ENCODE measurements at places on chromosomes 5 and 9.

GRCh38 chr9:118058227-118058626 is 354.0 kb downstream of the TLR4 start:
- DNase-seq = no peak
- H3K4me1 ChIP-seq = no peaks in the 10 kb centered on the region
- no peaks in the 10 kb centered on the region for H3K36me3 ChIP-seq
- no peak overlapping the region for H3K4me3 ChIP-seq
- H3K27me3 ChIP-seq = no peaks in the 10 kb centered on the region

- DNase-seq = peak; percentile 89
- H3K4me1 ChIP-seq = peaks cover 27% of the 10 kb centered on the region
- peaks cover 16% of the 10 kb centered on the region for H3K36me3 ChIP-seq
- no peak overlapping the region for H3K4me3 ChIP-seq
Measured at GRCh38 chr5:80668016-80668969, 13.5 kb upstream of the DHFR start.

GRCh38 chr5:116922532-116922931 is 347.9 kb upstream of the SEMA6A start:
- no peaks in the 10 kb centered on the region for H3K36me3 ChIP-seq
- no peak overlapping the region for H3K27ac ChIP-seq
- H3K4me3 ChIP-seq = no peak overlapping the region
- H3K4me1 ChIP-seq = no peaks in the 10 kb centered on the region
- no peaks in the 10 kb centered on the region for H3K27me3 ChIP-seq

GRCh38 chr9:75164573-75164972 is 76.3 kb downstream of the OSTF1 start:
- DNase-seq = no peak
- H3K4me3 ChIP-seq = no peak overlapping the region
- no peaks in the 10 kb centered on the region for H3K36me3 ChIP-seq

GRCh38 chr9:78301466-78301865 is 4.5 kb downstream of the PSAT1 start:
- no peak for DNase-seq
- peak overlapping the region; percentile 12 for H3K27ac ChIP-seq
- H3K27me3 ChIP-seq = no peaks in the 10 kb centered on the region
- H3K36me3 ChIP-seq = peaks cover 24% of the 10 kb centered on the region

- H3K36me3 ChIP-seq = peaks cover 16% of the 10 kb centered on the region
- no peaks in the 10 kb centered on the region for H3K4me1 ChIP-seq
- no peak for DNase-seq
Measured at GRCh38 chr5:43074987-43075318, 34.8 kb upstream of the ANXA2R start.

DNA sequence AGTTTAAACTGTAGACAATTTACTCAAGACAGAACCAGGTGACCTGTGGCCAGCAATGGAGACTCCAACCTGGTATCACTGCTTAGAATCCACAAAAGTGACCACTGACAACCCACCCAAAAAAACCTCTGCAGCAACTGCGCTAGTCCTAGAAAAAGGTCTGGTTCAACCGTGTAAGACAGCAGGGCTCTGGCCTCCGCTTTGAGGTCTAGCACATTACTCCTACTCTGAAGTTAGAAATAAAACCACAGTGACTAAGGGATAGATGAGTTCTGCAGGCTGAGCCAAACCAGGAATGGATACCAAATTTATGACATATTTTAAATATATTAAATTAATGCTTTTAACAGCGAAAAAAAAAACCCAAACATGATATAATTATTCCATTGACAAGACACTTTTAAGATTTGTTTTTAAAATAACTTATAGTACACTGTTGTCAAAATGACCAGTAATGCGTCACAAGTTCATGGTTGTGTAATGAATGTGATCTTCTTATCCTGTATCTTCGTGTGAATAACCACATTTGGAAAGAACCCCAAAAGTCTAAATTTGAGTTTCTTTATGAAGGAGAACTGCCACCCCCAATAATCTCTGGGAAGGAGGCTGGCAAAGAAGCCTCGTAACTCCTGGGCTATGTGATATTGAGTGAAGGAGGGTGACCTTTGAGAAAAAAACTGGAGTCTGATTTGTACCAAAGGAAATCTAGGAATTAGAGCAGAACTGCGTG is 101.9 kb upstream of the SLC44A1 start:
- no peaks in the 10 kb centered on the region for H3K36me3 ChIP-seq
- no peaks in the 10 kb centered on the region for H3K4me1 ChIP-seq
- H3K27me3 ChIP-seq = no peaks in the 10 kb centered on the region
